Activated CD4-positive, alpha-beta T cell treated with anti-CD3 and anti-CD28 coated beads, Interleukin-2, Interleukin-6, amounts not matched to agents 100 ng/mL and 50 ng/mL, durations not matched to agents 16 hours and 8 hours (primary cell): ENCODE measurements at places on chromosomes 5 and 9.

GRCh38 chr9:38344566-38345324 is 47.8 kb upstream of the ALDH1B1 start:
- DNase-seq = no peak

DNA sequence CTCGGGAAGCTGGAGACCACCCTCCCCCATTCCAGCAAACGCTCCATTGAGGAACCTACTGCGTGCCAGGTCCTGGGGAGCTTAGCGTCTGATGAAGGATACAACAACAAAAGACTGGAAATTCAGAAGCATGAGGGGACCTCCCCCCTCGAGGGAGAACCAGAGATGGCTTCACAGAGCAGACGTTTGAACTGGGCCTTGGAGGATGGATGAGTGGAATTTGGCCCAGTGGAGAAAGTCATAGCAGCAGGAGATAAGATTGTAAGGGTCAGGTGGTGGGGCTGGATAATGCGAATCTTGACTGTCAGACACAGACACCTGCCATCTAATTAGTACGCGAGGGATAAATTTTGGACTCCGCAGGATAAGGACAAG is 1.2 kb upstream of the SLC25A51 start:
- DNase-seq = no peak

DNA sequence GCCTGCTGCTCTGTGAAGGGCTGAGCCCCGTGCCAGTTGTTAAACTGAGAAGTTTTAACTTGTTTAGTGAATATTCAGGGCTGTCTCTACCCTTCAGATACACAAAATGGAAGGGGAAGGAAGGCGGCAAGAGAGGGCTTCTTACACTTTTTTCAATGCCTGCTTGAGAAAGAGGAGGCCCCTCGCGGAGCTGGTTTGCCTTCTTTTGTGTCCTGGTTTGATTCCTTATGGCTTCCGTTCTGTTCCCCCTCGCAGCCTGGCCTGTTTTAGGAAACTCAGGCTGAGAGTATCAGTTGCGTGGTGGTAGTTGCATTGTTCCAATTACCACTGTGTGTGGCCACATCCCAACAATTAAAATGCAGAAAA is 1.0 kb downstream of the FAM53C start:
- DNase-seq = no peak

DNA sequence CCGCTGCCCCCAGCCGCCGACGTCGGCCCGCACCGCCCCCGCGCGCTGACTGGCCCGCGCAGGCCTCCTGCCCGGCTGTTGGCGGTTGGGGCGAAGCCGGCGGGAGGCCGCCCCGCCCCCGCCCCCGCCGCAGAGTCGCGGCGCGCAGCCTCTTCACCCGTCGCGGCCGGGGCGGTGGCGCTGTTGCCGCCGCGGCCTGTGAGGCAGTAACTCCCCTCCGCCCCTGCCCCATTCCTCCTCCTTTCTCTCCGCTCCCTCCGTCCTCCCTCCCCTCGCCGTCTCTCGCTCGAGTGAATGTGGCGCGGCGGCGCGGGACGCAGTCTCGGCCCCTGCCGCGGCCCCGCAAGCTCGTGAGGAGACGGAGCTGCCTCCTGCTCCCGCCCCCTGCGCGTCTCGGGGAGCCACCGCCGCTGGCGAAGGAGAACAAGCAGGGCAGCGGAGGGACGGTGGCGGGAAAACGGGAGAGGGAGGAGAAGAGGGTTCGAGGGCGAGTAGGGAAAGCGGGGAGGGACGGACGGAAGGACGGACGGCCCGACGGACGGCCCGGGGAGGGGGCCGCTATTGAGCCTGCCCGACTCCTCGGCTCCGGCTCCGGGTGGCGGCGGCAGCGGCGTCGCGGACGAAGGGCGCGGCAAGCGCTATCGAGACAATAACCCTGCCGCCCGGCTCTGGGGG is 637 bp upstream of the ERBIN start:
- DNase-seq = peak; percentile 80

DNA sequence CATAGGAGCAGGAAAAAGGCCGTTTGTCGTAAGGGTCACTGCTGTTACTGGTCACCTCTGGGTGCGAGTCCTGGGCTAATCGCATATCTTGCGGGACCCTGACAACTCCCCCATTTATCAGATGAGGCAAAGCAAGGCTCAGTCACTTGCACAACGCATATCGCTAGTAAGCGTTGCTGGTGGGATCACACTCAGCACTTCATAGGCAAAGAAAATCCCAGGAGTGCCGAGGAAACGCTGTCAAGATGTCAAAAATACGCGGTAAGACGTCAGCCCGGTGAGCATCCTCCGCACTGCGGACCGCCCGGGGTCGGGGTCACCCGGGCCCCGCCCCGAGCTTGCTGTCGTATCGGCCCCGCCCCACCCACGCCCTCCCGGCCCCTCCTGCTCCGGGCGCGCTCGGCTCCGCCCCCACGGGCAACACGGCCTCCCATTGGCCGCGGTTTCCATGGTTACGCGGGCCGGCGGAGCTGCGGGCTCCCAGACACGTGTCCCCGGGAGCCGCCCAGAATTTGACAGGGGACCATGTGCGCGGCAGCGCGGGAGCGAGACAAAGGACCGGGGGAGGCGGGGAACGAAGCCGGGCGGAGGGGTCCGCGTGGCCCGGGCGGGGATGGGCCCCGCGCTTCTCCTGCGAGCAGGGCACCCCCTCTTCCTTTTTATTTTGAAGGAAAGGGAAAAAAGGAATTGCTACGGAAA is 80.2 kb upstream of the IER5L start:
- DNase-seq = peak; percentile 91

DNA sequence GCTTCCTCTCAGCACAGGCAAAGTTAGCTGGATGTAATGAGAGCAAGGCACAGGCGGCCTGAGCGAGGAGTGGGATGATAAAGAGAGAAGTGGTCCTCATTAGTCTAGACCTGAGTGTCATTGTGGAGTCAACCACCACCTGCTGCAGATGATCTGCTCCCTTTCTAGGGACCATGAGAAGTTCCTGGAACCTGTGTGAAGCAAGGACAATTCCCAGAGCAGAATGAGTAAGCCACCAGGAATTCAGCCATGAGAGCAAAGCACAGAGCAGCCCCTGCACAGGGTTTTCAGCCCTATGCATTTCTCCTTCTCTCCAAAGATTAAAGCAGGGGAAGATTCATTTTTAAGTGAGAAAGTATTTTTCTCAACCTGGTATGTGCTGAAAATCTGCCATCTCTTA is 146.8 kb upstream of the SPEF2 start:
- no peak for DNase-seq
